T-helper 17 cell (primary cell): ENCODE measurements at places on chromosomes 6 and 20.

GRCh38 chr6:166942393-166943168, 13.8 kb downstream of the RNASET2 start:
- DNase-seq, result peak; percentile 32

DNA sequence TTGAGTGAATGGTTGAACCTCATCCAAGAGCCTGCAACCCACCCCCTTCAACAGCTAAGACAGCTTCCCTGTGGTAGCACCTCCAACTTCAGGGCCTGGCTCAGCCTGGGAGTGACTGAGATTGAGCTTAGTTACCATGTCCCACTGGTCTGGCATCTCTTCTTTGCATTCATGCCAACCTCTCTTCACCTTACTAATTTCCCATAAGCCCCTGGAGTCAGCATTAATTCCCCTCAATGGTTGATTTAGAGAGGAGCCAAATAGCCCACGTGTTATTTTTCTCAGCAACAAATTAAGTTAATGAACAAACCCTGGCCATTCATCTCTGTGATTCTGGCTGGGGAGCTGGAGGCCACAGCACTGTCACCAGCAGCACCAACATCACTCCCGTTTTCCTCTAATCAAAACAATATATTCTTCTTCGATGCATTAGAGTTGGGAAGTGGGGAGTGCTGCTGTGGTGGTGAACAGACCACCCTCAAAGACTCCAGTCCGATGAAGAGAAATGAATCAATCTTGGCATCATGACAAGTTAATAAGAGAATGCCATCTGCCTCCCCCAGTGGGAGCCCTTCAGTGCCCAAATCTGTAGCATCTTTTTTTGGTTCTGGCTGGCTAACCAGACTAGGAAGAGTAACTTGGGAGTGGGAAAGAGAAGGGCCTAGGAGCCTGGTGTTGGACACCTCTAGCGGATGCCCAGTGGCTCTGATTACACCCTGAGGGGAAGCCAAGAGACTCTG, 316.9 kb upstream of the RNF24 start:
- no peak for DNase-seq

DNA sequence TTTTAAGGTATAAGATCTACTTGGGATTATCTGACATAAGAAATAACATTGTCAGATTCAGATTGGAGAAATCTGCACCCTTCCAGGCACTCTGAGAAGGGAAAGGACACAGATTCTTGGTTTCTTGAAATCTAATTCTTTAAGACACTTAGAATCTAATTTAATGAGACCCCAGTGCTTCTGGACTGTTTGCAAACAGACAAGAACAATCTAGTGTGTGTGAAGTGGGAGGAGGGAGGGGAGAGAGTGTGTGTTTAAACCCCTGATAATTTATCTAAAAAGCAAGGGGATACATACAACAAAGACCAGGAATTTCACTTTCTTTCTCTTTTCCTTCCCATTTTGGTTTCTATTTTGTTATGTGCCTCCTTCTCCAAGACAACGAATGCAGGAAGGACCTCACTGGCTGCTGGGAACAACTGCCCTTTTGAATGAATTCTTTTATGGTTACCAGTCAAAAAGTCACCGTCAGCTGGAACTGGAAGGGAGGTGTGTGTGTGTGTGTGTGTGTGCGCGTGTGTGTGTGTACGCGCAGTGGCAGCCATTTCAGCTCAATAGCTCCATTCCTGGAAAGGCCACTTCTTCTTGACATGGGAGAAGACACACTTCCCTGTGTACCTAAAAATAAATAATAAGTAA, 129.4 kb downstream of the BCAS1 start:
- DNase-seq, result no peak

- no peak for DNase-seq
Observed at GRCh38 chr6:15242937-15243614, 2.8 kb upstream of the JARID2 start.

- no peak for DNase-seq
Observed at GRCh38 chr6:64217721-64218620, 582.4 kb downstream of the PHF3 start.

DNA sequence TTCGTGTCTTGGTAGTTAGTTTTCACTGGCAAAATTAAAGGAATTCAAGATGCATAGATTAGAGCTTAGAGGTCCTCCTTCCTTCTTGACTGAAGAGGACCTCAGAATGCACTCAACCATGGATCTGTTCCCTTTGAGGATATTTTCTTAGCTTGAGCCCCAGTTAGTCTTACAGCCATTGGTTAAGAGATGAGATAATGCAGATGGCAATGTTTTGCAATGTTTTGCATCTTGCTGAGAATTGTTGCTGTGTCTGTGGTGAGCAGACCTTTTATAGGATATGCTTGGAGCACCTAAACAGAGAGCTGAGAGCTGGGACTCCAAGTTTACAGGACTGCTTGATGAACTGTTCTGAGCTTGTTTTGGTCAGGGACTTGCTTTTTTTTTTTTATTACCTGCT, 107.5 kb downstream of the TMEM170B start:
- no peak for DNase-seq
